ENCODE measurements at places on chromosomes 3 and 15. TPM values are rescaled to one million over a fixed set of nuclear protein-coding genes. Genes with fewer than 3 reads are reported as not detected.
A peak's percentile ranks its signal among the peaks of the same experiment; 100 is the strongest.

- H3K4me3 ChIP-seq, result no peak overlapping the region
- DNase-seq, result peak; percentile 47
- no peak overlapping the region for H3K27ac ChIP-seq
- no peaks in the 10 kb centered on the region for H3K36me3 ChIP-seq
- H3K4me1 ChIP-seq, result no peaks in the 10 kb centered on the region
- H3K27me3 ChIP-seq, result no peaks in the 10 kb centered on the region
These were observed 20.1 kb upstream of the TM2D3 start for GRCh38 chr15:101672298-101672697.

- H3K4me3 ChIP-seq, result no peak overlapping the region
- no peaks in the 10 kb centered on the region for H3K4me1 ChIP-seq
- no peak for DNase-seq
- no peaks in the 10 kb centered on the region for H3K27me3 ChIP-seq
- no peak overlapping the region for H3K27ac ChIP-seq
These were observed 595.1 kb downstream of the TUSC7 start for GRCh38 chr3:117304681-117305080.

DNA sequence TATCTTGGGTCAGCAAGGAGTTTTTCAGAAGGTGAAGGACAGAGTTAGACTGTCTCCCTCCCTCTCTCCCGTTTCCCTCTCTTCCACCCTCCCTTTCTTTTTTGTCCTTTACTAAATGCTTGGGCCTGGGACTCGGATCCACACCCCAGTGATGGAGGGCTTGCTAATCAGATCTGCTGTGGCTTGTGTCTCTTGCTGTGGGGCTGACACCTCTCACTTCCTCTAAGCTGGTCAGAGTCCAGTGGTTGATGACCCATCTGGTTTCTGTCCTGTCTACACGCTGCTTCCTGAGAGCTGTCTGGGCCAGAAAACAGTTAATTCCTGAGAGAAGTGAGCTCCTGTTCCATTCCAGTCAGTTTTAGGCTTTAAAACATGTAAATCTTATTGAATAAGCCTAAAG lies 849 bp downstream of the TRAK1 start:
- no peak overlapping the region for H3K27ac ChIP-seq
- no peaks in the 10 kb centered on the region for H3K36me3 ChIP-seq
- no peak for DNase-seq
- H3K4me1 ChIP-seq, result peaks cover 11% of the 10 kb centered on the region
- H3K4me3 ChIP-seq, result no peak overlapping the region
- no peaks in the 10 kb centered on the region for H3K27me3 ChIP-seq

GRCh38 chr15:96619174-96619573 lies 288.7 kb downstream of the NR2F2 start:
- H3K27me3 ChIP-seq, result no peaks in the 10 kb centered on the region
- H3K36me3 ChIP-seq, result no peaks in the 10 kb centered on the region
- no peak overlapping the region for H3K27ac ChIP-seq
- H3K4me1 ChIP-seq, result peaks cover 19% of the 10 kb centered on the region

DNA sequence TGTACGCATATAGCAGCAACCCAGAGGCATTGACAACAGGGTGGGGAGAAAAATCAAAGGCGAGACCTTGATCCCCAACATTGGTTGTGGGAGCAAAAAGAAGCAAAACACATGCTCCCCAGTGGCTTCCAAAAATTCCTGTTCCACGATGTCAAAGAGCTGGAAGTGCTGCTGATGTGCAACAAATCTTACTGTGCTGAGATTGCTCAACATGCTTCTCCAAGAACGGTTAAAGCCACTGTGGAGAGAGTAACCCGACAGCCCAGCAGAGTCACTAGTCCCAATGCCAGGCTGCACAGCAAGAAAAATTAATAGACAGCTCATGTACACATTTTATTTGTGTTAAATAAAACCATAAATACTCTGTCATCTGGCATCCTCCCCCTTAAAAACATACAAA lies 179.9 kb upstream of the PFN2 start:
- no peak for DNase-seq
- H3K4me1 ChIP-seq, result no peaks in the 10 kb centered on the region
- no peak overlapping the region for H3K4me3 ChIP-seq
- H3K36me3 ChIP-seq, result no peaks in the 10 kb centered on the region
- H3K27me3 ChIP-seq, result no peaks in the 10 kb centered on the region

GRCh38 chr3:14922863-14923262 lies 24.5 kb upstream of the NR2C2 start:
- no peak overlapping the region for H3K4me3 ChIP-seq
- DNase-seq, result no peak
- no peaks in the 10 kb centered on the region for H3K27me3 ChIP-seq
- H3K36me3 ChIP-seq, result no peaks in the 10 kb centered on the region
- no peaks in the 10 kb centered on the region for H3K4me1 ChIP-seq

GRCh38 chr3:119293871-119294695 lies at the start of gene ARHGAP31:
Gene ARHGAP31, plus strand, starts transcription at chr3:119294383. Its CDS starts 522 bp downstream, at chr3:119294905.
- peaks cover 50% of the 10 kb centered on the region for H3K4me1 ChIP-seq
- H3K27ac ChIP-seq, result no peak within 1 kb of the TSS
- H3K27me3 ChIP-seq, result peaks cover 33% of the 10 kb centered on the region
- DNase-seq, result peak; percentile 78
- no peaks in the 10 kb centered on the region for H3K36me3 ChIP-seq
- H3K4me3 ChIP-seq, result peak within 1 kb of the TSS; percentile 76

DNA sequence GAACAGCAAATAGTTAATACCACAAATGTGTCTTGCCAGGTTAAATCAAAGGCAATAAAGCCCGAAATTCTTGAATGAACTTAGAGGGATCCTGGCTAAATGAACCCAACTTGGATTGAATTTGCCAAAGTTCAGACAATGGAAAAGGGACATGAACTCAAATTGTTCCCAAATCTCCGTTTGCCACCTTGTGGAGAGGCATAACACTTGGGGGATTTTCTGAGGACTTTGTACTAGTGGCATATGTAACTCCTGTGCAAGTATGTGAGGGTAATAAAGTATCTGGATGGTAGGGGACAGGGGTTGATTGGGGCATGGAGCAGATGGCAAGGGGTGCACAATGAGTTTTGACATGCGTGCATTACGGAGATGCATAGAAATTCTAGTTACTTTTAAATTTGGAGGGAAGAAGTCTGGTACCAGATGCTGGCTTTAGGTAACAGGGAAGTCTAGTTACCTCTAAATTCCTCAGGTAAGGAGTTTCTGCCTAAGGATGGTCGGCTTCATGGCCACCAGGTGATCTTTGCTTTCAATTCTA lies 1.2 kb upstream of the TCAIM start:
- H3K27me3 ChIP-seq, result no peaks in the 10 kb centered on the region
- DNase-seq, result peak; percentile 57
- no peaks in the 10 kb centered on the region for H3K36me3 ChIP-seq

DNA sequence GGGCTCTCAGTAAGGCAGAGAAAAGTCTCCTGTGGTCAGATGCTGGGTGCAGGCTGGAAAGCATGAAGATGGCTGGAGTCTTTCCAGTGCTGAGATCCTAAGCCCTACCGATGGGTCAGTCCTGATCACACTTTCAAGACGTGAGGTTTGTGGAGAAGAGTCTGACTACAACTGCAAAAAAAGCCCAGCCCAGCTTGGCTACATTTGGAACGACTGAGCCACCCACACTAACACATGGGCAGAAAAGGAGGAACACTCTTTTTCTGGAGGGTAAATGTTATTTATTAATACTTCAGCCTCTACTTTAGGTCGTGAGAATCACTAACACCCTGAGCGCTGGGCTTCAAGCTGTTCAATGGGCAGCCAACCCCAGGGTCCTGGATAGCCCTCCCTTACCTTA lies 22.0 kb upstream of the C3orf22 start:
- no peak overlapping the region for H3K27ac ChIP-seq
- no peak overlapping the region for H3K4me3 ChIP-seq
- no peaks in the 10 kb centered on the region for H3K36me3 ChIP-seq
- H3K27me3 ChIP-seq, result no peaks in the 10 kb centered on the region
- no peak for DNase-seq
- no peaks in the 10 kb centered on the region for H3K4me1 ChIP-seq

GRCh38 chr3:95721938-95722337 lies 1092.5 kb upstream of the EPHA6 start:
- no peak overlapping the region for H3K27ac ChIP-seq
- no peak for DNase-seq
- H3K27me3 ChIP-seq, result no peaks in the 10 kb centered on the region
- peaks cover 11% of the 10 kb centered on the region for H3K4me1 ChIP-seq

- H3K27ac ChIP-seq, result no peak overlapping the region
- no peak for DNase-seq
- H3K4me3 ChIP-seq, result no peak overlapping the region
- H3K27me3 ChIP-seq, result no peaks in the 10 kb centered on the region
- H3K4me1 ChIP-seq, result no peaks in the 10 kb centered on the region
These were observed 71.9 kb downstream of the SYNM start for GRCh38 chr15:99176757-99177156.

GRCh38 chr3:108389372-108389771 lies 93.0 kb downstream of the HHLA2 start:
- H3K4me1 ChIP-seq, result peaks cover 5% of the 10 kb centered on the region
- H3K36me3 ChIP-seq, result no peaks in the 10 kb centered on the region
- no peak overlapping the region for H3K4me3 ChIP-seq

CEP63 gene
- polyA plus RNA-seq, result 34.6 TPM

CDHR4 gene
- 0.26 TPM for polyA plus RNA-seq

CIDEC gene
- not detected for polyA plus RNA-seq

TNNC1 gene
- polyA plus RNA-seq, result 8.3 TPM

SERPINI2 gene
- 0.68 TPM for polyA plus RNA-seq

RASGRP1 gene
- 1.1 TPM for polyA plus RNA-seq
